ENCODE measurements at places on chromosomes 1 and 21. TPM values are rescaled to one million over a fixed set of nuclear protein-coding genes. Genes with fewer than 3 reads are reported as not detected.

DNA sequence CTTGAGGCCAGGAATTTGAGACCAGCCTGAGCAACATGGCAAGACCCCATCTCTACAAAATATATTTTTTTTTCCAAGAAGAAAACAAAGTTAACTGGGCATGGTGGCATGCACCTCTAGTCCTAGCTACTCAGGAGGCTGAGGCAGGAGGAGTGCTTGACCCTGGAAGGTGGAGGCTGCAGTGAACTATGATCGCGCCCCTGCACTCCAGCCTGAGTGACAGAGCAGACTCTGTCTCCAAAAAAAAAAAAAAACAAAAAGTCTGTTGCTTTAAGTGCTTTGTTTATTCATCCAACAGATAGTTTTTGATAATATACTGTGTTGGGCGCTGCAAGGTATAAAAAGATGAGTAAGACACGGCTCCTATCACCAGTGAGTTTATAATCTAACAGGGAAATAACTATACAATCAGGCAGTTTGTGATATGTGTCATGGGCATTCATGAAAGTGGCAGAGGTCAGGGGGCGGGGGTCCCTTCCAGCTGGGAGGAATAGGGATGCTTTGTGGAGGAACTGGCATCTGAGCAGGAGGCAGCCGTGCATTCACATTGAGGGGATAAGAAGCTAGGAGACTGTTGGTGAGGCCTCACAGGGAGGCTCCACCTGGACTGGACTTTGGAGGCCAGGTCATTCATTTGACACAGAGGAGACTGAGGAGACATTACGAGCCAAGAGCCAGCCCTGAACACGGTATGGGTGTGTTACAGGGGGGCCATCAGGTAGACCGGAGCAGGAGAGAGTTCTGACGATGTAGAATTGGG is 67.3 kb upstream of the ERRFI1 start:
- DNase-seq = no peak

GRCh38 chr1:29621826-29622435 is 385.6 kb downstream of the PTPRU start:
- DNase-seq = peak; percentile 53

DNA sequence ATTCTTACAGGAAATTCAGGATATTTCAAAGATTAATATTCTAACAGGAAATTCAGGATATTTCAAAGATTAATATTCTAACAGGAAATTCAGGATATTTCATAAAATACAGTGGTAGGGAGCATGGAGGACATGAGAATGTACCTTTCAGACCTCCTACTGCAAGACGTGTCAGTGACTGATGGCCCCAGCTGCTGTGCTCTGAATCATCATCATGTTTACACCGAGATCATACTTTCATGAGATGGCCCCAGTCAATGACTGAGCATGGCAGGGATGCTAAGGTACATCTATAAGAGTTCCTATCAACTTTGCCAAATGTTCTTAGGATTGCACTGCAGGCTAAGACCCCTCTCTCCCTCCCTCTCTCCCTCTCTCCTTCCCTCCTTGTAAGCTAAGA is 69.0 kb downstream of the HFM1 start:
- DNase-seq = no peak

NR1I3 gene
- total RNA-seq = not detected

LAMTOR5 gene
- total RNA-seq = 125 TPM

DNA sequence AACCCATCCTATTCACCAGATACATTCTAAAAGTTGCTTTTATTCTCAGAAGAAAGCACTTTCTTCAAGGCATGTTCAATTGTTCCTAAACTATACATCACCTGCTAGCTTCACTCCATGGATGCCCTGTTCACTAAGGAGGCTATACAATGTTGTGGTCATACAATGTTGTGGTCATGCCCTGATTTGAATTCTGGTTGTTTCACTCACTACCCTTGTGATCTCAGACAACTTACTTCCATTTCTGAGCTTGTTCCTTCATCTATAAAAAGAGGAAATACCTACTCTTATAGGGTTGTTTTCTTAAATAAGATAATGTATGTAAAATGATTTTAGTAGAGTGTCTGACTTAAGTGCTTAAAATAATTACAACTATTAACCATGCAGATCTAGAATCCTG is 19.7 kb downstream of the EDEM3 start:
- DNase-seq = no peak

EFHD2 gene
- total RNA-seq = 20.3 TPM

DNA sequence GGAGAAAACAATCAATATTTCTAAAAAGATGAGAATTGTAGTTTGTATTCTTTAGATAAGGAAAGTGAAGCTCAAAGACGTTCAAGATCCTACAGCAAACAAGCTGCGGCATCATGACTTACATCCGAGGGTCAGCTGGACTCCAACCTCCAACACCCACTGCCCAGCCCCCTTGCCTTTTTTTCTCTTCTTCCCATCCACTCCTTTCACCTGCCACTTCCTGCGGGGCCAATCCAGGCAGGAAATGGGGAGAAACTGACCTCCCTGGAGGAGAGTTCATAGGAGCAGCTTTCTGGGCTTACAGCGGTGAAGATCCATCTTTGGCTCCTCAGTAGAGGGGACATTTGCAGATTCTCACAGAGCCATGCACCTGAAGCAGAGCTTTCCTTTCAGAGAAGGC is 361.5 kb downstream of the PTPRU start:
- peak; percentile 77 for DNase-seq
